ENCODE measurements at places on chromosomes 16 and 17.

- DNase-seq = no peak
These were observed 47.1 kb downstream of the COX10 start for GRCh38 chr17:14116263-14117024.

GRCh38 chr17:65690626-65691310 lies 129.3 kb upstream of the AXIN2 start:
- no peak for DNase-seq

DNA sequence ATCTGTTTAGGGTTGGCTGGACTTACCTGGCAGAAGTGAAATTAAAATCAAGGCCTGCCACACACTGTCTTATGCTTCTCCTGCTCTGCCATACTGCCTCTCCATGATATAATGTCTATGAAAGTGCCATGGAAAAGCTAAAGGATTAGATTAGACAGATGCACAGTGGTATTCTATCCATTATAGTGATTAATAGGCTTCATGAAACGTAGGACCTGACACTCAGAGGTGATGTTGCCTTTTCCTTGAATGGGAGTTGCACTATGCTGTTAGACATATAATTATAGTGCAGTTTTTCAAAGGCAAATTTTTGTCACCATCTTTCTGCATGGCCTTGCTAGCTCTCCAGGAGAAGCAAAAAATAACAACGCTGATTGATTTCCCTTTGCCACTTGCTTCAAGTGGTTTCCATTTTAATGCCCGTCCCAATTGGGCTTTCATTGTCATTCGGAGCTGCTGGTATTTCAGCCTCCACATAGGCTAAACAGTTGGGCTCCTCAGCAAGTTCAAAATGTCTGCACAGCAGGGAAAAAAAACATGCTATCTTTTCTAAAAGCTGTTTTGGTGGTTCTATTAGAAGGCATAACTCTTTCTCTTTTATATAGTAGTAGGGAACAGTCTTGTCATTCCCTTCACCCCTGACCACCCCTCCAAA lies 502.8 kb upstream of the GOT2 start:
- DNase-seq = no peak

DNA sequence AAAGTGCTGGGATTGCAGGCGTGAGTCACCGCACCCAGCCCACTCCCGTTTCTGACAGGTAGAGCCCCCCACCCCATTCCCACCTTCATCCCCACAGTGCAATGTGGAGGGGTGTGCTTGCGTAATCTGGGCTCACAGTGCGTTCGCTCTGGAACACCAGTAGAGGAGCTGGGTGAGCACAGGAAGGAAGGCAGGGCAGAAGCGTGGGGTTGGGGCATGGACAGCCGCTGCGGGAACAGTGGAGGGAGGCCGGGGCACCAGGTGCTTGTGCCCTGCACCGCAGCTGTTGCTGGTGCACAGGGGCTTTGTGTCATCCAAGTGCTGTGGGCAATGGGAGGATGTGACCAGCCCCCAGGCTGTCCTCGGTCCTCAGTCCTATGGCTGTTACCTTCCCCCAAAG lies 24.7 kb downstream of the KDM8 start:
- DNase-seq = no peak

DNA sequence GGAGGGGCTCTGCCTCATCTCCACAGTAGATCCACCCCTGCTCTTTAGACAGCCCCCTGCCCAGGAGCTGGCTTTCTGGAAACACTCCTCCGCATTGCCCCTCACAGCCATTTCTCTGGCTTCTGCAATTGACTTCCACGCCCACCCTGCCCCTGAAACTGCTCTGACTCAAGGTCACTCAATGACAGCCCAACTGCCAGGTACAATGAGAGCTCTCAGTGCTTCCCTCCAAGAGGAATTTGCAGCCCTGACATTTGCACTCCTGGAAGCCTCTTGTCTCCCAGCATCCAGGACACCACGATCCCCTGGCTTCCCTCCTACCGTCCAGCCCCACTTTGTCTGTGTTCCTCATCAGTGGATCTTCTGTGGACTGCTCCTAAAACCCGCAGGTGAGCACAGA lies 421.5 kb downstream of the SOX9 start:
- no peak for DNase-seq

DNA sequence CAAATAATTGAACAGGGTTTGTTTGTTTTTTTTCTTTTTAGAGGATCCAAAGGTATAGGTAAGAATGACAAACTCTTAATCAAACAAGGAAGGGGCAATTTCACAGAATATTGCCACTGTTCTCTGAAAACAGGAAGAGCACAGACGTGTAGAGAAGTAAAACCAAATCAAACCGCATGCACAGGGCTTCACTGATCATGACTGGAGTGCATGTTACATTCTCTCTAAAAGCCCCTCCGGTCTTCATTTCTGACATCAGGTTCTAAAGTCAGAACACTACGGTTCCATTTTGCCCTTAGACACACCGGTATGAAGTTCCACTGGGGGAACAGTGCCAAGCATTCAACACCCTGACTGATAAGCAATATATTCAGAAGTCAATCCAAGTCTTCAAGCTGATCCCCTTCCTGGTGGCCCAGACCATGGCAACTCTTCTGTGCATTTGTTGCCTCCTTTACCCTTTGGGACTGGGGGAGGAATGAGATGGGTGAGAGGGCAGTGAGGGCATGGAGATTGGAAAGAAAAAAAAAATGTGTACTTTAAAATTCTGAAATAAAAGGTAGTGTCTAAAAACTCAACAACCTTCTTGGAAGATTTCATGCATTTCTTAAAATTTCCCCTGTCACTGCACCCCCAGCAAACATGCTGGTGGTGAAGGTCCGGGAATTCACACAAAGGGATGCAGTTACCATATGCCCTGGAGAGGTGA lies 1.4 kb downstream of the MMD start:
- DNase-seq = no peak

- DNase-seq = no peak
These were observed 37.0 kb upstream of the CCDC182 start for GRCh38 chr17:57782062-57782490.

GRCh38 chr17:15154618-15155017 lies 110.5 kb downstream of the PMP22 start:
- DNase-seq = no peak

DNA sequence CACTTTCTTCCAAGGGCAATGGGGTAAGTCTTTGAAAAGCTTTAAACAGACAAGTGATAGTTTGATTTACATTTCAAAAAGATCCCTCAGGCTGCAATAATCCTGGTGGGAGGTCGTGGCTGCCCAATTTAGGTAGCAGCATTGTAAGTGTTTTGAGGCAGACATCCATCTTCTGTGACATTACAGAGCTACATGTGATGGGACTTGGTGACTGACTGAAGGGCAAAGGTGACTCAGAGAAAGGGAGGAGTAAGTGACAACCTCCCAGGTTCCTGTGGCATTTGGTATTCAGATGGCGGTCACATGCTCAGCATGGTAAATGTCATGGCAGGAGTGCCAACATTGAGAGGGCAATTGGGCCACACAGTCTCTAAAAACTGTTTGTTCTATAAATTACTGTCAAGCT lies 26.5 kb downstream of the STAT3 start:
- DNase-seq = peak; percentile 9

DNA sequence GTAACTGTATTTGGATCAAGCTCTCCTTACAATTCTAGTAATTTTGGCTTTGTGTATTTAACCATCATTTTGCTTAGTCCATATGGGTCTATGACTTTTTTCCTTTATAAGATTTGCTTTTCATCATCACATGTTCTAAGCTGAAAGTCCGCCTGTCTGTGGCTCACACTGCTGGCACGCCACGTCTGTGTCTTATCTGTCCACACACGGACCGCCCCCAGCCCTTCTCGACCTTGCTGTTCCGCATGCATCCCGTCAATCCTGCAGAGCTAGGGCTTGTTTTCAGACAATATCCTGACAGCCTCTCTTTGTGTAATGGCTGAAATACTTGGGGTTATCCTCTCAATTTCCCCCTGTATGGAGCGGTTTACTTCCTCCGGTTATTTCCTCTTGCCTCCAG lies 8.4 kb upstream of the ALDH3A1 start:
- DNase-seq = no peak

- DNase-seq = no peak
These were observed 30.5 kb downstream of the GINS3 start for GRCh38 chr16:58422809-58423208.

DNA sequence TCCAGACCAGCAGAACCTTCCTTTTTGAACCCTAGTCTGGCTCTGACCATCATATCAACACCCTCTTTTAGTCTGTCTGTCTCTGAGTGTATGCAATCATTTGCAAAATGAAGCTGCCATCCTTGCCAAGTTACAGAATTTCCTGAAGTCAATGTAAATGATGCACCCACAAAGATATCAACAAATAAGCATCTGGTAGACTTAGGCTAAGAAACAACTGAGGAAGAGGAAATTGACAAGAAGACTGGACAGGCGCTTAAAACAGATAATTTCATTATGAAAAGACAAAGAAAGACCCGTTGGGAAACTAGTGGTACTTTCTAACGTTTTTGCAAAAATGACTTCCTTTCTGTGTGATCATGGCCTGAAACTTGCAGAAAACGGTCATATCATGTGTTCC lies 24.7 kb upstream of the CIITA start:
- DNase-seq = no peak

DNA sequence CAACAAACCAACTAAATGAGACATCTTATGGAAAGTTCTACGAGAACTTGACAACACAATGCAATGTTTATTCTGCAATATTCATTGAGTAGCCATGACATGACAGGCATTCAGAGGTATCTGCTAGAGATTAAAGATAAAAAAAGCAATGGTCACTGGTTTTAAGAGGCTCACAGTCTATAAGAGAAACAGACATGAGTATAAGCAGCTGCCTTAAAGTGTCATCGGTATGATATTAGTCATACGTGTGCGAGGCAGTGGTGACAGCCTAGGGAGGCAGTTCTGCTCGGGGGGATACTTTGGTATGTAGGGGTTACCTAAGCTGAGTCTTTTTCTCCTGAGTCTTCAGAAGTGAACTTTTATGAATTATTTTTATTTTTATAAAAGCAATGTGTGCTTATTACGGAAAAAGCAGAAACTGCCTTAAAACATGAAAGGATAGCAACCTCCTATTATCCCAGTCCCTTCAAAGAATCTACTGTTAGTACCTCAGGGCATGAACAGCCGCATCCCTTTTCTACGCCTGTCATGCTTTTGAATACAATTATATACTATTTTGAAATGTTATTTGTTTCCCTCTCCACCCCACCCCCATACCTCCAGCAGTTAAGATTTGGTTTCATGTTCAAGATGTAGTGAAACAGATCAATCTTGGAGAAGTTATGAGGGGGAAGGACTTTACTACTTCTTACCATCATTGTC lies 7.7 kb downstream of the ST6GALNAC1 start:
- no peak for DNase-seq

GRCh38 chr16:68772030-68772681 lies 35.1 kb downstream of the CDH1 start:
- DNase-seq = no peak

- DNase-seq = no peak
These were observed 78.0 kb downstream of the MYO1D start for GRCh38 chr17:32798938-32799337.

- DNase-seq = no peak
These were observed 52.0 kb downstream of the COTL1 start for GRCh38 chr16:84565669-84566495.

- DNase-seq = no peak
These were observed at the start of gene PERCC1 for GRCh38 chr16:1430759-1431496. PERCC1 (plus strand) TSS chr16:1431078; CDS start chr16:1432594, 1,516 bp downstream.

DNA sequence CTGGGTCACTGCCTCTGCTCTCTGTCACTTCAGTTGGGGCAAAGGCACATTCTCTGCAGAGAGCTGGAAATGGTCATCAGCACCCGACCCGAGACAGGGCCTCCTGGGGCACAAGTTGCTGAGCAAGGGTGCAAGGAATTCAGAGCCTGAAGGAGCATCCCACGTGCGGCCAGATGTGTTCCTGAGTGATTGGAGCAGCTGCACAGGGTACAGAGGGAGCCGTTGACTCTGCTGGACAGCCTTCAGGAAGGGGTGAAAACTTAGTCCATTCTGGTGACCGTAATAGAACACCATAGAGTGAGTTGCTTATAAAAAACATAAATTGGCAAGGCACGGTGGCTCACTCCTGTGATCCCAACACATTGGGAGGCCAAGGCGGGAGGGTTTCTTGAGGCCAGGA lies 106.8 kb downstream of the CCDC182 start:
- no peak for DNase-seq

DNA sequence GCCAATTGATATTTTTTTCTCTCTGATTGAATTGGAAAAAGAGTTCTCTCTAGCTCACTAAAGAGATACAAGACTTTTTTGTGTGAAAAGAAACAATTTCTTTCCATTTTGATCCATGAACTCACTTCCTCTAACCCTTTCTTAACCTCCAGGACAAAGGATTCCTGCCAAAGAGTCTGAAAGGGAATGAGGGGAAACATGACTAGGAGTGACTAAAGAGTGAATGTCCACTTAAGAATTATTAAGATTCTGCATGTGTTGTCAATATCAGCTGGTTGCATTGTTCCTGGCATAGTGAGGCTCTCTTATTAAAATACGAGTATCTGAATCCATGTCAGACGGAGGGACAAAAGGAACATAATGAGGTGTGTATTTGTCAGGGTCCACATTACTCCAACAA lies 344.7 kb downstream of the GRIN2A start:
- DNase-seq = no peak

DNA sequence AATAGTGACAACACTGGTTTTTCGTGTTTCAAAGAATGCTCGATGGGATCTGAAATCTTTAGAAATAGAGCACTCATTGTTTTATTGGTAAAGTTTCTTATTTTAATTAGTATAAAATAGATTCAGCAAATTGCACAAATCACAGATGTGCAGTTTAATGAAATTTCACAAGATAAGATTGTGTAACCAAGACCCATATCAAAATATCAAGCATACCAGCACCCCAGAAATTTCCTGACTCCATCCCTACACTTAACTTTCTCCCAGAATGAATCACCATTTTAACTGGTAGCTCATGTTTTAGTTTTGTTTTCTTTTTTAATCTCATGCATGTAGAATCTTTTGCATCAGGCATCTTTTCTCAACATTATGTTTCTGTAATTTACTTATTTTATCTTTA lies 185.9 kb downstream of the KCNJ2 start:
- DNase-seq = no peak

DNA sequence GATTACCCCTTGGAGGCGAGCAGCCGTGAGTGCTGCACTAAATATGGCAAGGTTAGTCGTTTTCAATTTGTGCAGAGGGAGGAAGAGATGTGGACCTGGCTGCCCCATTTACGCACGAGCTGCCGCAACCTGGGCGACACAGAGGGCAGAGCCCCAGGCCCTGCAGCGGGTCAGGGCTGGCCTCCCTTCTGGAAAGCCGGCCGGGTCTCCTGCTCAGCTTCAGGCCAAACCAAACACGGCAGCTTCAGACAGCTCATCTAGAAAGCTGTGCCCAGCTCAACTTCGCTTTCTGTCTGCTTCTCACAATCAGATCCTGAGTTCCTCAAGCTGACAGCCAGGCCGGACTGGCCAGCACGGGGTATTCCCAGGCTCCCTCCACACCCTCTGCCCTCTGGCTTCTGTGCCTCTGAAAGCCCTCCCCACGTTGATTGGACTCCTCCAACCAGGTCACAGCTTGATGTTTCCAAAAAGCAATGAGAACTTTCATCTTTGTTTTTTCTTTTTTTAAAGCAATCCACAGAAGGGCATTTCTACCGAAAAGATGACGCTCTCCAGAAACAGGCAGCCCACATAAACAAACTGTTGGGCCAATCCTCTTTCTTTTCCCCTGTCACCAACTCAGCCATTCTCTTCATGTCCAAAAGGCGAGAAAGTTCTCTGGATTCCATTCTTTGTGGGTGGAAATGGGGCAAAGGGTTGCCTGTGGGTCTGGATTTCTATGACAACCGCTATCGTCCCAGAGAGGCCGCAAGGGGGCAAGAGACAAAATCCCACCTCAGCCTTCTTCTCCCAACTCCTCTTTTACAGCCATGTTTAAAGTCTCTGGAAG lies 189.0 kb downstream of the ZFHX3 start:
- no peak for DNase-seq

GRCh38 chr16:49857423-49858181 lies 1.7 kb upstream of the ZNF423 start:
- DNase-seq = peak; percentile 59

GRCh38 chr17:16940116-16940881 lies 31.6 kb downstream of the TNFRSF13B start:
- DNase-seq = no peak

Data from LoVo (cell line).